ENCODE measurements at places on chromosomes 3 and 15.

DNA sequence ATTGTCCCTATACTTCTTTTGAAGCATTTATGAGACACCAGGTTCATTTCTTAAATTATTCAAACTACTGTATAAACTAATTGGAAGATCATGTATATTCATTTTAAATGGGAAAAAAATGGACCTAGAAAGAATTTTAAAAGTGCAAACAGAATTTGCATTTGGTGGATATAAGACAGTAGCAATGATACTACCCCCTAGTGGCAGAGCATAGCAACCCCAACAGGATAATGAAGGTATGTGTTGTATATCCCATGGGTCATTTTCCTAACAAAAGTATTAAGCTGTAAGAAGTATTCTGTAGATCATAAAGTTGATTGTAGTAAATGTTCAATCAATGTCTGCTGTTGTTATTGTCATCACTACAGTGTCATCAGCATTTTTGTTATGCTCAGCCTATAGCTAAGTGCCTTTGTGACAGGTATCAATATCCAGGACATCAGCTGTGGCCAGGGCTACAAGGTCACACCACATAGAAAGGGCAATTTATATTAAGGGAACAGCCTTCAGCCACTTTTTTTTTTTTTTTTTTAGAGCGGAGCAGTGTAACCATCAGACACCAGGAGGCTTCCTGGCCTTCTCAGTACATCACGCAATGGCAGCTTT is 175.8 kb downstream of the FOXB1 start:
- peak; percentile 22 for DNase-seq

DNA sequence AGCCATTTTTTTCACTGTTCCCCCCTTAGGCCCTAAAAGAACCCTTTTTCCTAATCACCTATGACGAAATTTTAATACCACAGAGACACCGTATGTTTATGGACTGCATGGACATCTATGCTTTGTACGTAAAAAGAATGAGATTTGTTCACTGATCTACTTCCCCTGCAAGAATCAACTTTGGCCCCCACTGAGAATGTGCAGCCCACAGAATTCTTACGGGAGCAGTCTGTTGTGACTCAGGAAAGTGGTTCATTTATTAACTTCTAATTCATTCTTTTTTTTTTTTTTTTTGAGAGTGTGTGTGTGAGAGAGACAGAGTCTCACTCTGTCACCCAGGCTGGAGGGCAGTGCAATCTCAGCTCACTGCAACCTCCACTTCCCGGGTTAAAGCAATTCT is 17.6 kb downstream of the EIF4E3 start:
- DNase-seq = no peak

GRCh38 chr15:80577552-80578205 is 117.4 kb upstream of the ABHD17C start:
- no peak for DNase-seq

- DNase-seq = no peak
Measured at GRCh38 chr3:124125315-124125714, 133.4 kb upstream of the ROPN1 start.

- no peak for DNase-seq
Measured at GRCh38 chr3:18258492-18258891, 166.6 kb downstream of the SATB1 start.

DNA sequence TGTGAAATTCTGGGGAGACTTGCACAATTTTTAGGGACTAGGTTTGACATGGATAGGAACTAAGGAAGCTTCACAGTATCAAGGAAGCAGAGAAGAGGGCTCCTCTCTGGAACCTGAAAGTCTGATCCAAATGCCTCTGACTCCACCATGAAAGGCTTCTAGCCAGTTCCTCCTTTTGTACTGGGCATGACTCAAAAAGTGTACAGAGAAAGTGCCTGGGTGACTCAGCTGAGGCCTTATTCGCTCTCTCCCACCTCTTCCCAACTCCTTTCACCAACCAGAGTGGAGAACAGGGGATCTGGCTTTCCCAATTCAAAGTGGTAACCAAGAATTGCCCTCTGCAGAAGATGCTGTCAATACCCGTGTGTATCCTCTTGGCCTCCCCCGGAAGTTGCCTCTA is 342.9 kb upstream of the PROK2 start:
- no peak for DNase-seq

DNA sequence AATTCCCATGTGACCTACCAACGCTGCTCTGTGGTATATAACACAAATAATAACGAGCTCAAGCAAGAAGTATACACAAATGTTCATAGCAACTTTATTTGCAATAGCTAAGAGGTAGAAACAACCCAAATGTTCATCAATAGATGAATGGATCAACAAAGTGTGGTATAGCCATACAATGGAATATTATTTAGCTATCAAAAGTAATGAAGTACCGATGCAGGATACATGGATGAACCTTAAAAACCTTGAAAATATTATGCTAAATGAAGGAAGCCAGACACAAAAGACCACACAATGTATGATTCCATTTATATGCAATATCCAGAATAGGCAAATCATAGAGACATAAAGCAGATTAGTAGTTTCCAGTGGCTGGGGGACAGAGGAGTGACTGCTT is 15.6 kb upstream of the FEM1B start:
- DNase-seq = no peak

- DNase-seq = no peak
Measured at GRCh38 chr3:63532521-63532920, 120.0 kb upstream of the SNTN start.

GRCh38 chr15:31955734-31956133 is 74.6 kb upstream of the CHRNA7 start:
- DNase-seq = no peak

GRCh38 chr15:48540756-48541155 is 104.8 kb downstream of the FBN1 start:
- no peak for DNase-seq

DNA sequence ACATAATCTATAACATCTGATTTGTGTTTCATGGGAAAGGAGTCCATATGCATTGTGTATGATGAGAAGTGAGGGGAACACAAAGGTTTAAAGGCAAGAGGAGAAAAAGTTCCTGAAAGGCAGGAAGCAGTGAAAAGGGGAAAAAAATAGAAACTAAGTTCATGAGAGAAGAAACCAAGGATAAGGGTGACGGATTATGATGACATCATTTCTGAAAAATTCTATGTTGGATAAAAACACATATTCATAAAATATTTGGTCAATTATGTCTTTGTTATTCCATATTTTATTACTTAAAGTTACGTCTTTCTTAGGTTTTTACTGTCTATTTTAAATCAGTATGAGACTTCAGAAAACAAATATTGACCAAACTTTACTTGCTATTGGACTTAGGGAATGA is 48.6 kb upstream of the CP start:
- no peak for DNase-seq

DNA sequence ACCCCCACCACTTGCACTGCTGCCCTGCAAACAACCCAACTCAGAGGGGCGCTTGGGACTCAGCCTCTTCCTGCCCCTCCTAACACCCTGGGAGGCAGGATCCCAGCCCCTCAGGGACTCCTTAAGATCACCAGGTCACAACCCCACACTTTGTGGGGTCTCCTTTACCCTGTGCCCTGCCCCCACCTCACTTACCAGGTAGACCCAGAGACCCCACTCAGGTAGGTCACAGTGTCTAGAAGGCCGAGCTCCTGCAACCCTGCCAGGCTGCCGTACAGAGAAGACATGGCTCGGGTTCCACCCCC is 9.1 kb downstream of the PLA2G4F start:
- DNase-seq = no peak

DNA sequence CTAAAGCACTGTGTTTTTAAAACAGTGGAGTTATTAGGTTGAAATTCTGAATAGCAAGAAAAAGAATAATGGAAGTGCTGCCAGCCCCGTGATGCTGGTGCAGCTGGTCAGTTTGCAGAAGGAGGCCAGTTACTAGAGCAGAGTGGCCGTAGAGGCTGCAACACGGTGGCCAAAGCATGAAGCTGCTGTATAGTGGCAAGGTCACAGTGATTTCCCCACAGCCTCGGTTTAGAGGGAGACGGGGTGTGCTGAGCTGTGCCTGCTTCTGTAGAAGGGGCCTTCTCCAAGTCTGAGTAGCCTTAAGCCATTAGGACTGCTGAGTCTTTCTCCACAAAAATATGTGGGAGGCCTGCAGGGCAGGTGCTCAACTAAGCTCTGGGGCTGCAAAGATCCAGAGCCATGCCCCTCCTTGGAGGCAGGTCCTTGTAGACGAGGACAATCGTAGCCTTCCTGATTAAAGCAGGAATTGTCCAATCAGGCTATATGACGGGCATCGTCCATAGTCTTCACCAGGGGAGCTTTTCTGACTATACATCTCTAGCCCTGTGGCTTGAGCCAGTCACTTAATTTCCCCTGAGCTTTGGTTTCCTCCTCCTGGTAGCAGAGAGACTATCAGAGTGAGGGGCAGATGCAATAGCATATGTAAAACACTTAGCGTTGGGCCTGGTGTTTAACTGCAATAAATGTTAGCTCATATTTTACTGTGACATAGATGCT is 151.6 kb downstream of the PGPEP1L start:
- DNase-seq = no peak

DNA sequence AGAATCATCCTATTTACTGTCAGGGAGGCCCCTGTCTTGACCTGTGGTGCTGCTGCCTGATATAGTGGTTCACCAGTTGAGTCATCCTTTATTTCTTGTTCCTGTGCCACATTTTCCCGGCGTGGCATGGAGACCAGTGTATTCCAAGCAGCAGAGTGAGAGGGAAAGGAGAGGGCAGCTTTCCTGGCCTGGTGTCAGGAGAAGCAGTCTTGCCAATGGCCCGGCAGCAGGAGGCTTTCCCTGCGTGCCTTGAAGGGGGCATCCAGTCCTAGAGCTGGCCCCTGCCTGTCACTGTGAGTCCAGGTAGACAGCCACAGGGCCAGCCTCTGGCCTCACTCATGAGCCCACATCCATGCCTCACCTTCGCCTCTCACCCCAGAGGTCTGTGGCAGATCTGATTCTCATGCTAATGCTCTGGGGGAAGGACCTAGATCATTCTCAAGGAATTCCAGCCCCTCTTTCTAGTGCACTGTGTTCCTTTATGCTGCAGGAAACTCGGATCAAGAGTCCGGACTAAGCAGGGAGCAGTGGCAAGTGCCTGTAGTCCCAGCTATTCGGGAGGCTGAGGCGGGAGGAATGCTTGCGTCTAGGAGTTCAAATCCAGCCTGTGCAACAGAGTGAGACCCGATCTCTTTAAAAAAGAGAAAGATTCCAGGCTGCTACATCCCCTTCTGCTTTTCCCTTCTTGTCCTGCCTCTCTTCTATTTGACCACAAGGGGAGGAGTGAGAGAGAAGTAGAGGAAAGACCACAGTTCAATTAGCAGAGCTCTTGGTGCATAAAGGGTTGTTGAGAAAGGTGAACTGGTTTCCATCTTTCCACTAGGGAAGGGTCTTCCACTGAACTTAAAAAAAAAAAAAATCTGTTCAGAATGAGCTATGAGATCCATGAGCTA is 66.8 kb upstream of the HACD2 start:
- no peak for DNase-seq

DNA sequence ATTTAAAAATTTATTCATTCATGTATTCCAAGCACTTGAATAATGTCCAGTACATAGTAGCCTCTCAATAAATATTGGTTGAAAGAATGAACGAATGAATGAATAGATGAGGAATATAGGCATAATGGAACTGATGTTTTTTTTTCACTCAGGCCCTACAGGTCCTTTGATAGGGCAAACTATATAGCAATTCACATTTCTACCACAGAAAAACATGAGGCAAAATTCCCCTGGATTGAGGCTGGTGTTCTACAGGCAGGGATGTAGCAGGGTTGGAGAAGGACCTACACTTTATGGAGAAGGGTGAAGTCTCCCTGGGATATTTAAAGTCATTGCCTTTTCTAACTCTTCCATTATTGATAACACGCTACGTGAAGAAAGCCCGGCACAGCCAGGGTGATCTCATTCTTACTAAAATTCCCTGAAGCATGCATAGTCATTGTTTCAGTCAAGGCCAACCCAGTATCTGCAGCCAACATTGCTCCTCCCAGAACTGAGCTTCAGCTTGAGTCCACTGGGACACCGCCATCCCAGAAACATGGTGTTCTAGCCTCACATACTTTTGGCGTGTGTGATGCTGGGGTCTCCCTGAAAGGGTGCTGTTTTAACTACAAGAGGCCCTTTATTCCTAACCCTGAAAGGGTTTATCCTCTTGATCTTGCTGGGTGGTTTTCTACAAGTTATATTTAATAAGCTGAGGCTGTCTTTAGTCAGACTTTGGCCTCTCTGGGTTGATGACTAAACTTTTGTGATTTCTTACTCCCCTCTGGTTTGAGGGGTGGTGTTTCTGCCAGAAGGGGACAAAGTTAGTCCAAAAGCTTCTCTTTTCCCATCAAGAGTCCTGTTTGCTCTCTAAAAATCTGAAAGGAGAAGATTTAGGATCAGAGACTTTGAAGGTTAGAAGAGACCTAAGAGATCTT is 25.9 kb upstream of the FBN1 start:
- peak; percentile 76 for DNase-seq

- DNase-seq = no peak
Measured at GRCh38 chr3:64213224-64213878, 11.9 kb downstream of the PRICKLE2 start.

GRCh38 chr3:194935632-194936470 is 250.2 kb downstream of the FAM43A start:
- DNase-seq = no peak

- DNase-seq = no peak
Measured at GRCh38 chr15:70237626-70238025, 139.9 kb upstream of the TLE3 start.

DNA sequence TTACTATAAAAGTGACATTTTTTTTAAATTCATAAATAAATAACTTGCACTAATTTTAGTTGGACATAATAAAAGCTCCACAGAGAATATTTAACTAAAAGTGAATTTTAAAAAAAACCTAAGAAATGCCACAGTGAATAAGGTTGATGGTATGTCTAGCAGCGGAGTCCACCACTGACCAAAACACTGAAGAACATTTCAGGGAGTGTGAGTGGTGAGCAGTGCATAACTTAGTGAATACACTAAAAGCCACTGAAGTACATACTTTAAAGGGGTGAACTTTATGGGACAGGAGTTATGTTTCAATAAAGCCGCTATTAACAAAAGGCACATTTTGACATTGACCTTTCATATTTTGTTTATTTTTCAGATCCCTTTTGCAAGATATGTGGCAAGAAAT is 32.3 kb downstream of the SRP14 start:
- DNase-seq = peak; percentile 90

GRCh38 chr3:13690636-13691035 is 141.7 kb downstream of the FBLN2 start:
- DNase-seq = no peak

GRCh38 chr3:170953229-170953628 is 44.8 kb upstream of the EIF5A2 start:
- no peak for DNase-seq

DNA sequence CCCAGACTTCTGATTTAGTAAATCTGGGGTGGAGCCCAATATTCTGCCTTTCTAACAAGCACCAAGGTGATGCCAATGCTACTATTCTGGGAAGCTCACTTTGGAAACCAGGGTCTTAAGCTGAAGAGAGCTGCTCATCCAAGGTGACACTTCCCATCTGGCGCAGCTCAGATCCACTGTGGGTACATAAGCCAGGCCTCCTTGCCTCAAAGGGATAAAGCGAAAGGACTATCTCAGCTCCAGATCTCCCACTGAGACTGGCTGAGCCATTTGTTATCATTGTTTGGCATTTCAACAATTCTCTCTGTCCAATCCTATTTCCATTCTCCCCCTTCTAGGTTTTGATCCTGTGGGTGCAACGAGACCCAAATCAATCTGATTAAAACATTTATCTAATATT is 323.8 kb downstream of the GBE1 start:
- DNase-seq = no peak

GRCh38 chr15:33396475-33396874 is 85.7 kb downstream of the RYR3 start:
- no peak for DNase-seq

- DNase-seq = no peak
Measured at GRCh38 chr3:154764856-154765640, 315.1 kb upstream of the MME start.

Measured in non-pigmented ciliary epithelial cell (primary cell).